ENCODE measurements at places on chromosomes 12 and 14.

DNA sequence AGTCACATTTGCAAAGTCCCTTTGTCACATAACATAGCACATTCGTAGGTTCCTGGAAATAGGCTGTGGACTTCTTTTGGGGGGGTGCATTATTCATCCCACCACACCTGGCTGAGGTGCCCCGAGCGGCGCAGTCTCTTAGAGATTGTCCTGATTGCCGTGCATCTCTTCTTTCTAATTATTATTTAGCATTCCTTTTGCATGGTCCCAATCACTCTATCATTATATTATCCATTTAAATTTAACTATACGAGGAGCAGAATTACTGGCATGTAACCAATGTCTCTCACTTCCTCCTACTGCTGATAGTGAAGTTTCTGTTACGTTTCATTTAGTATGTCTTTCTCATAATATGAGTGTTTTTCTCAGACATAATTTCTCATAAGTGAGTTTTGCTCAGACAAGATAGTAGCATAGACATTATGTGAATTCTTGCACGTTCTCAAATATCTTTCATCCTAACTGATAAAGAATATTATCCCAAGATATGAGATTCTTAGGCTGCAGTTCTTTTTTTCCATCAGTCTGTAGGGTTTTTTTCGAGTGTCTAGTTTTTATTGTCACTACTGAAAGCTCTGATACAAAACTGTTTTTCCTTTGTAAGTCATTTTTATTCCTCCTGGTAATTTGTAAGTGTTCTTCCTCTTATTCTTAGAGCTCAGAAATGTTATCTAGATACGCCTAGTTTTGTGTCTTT is 444.3 kb downstream of the NELL2 start:
- H3K4me1 ChIP-seq, result no peaks in the 10 kb centered on the region
- H3K27ac ChIP-seq, result no peak overlapping the region
- no peaks in the 10 kb centered on the region for H3K27me3 ChIP-seq
- no peak overlapping the region for H3K4me3 ChIP-seq

GRCh38 chr12:104319918-104320626 is 16.5 kb downstream of the EID3 start:
- no peak for DNase-seq
- peaks cover 72% of the 10 kb centered on the region for H3K36me3 ChIP-seq
- no peaks in the 10 kb centered on the region for H3K27me3 ChIP-seq
- no peak overlapping the region for H3K27ac ChIP-seq

DNA sequence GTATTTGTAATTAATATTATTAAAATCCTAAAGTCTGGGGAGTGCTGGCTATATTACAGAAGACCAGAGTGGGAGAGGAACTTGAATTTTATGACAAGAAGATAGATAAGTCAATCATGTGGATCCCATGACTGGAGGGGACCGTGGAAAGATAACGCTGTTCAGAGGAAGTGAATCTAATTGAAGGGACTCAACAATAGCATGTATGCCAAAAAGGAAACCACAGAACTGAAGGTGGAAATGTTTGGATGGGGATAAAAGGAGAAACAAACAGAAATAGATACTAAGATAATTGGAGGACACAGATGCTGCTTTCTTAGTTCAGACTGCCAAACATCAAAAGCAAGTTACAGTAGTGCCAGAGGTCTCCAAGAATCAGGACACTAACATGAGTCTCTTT is 21.1 kb downstream of the OR6J1 start:
- H3K27me3 ChIP-seq, result no peaks in the 10 kb centered on the region
- no peak for DNase-seq
- H3K4me3 ChIP-seq, result no peak overlapping the region
- H3K27ac ChIP-seq, result no peak overlapping the region
- H3K36me3 ChIP-seq, result no peaks in the 10 kb centered on the region
- no peaks in the 10 kb centered on the region for H3K4me1 ChIP-seq

DNA sequence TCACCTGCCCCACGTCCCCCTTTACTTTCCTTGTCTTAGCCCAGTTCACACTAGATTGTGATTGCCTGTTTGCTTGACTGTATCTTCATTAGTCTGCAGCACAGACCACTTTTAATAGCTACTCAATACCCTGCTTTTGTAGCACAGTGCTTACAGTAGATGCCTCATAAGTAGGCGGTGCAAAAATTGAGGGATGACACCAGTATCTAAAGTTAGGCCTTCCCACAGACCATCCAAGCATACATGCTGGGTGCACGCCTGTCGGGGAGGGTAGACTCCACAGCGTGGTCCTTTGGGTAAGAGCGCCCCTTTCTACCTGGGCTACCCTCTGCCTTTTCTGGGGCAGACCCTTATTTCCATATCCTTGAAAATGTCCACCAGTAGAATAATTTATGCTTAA is 140.8 kb downstream of the GCH1 start:
- peaks cover 30% of the 10 kb centered on the region for H3K4me1 ChIP-seq
- H3K27me3 ChIP-seq, result no peaks in the 10 kb centered on the region
- no peak overlapping the region for H3K4me3 ChIP-seq
- DNase-seq, result no peak
- peaks cover 61% of the 10 kb centered on the region for H3K36me3 ChIP-seq

DNA sequence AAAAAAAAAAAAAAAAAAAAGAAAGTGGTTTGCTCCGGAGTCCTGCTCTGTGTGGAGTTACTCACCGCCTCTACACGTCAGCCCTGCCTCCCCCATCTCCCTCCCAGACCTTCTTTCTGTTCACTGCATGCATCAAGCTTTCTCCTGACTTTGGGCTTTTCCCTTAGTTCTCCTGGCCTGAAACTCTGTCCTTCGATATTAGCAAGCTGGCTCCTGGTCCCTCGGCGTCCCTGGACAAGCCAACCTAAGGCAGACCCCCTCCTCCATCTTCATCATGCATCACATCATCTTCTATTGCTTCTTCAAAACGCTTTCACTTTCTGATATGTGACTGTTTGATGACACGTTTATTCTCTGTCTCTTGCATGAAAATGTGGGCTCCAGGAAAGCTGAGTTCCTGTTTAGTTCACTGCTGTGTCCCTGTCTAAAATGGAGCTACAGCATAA is 40.6 kb downstream of the SLC15A4 start:
- no peaks in the 10 kb centered on the region for H3K4me1 ChIP-seq
- no peaks in the 10 kb centered on the region for H3K36me3 ChIP-seq
- no peak for DNase-seq
- H3K4me3 ChIP-seq, result no peak overlapping the region
- no peak overlapping the region for H3K27ac ChIP-seq
- H3K27me3 ChIP-seq, result no peaks in the 10 kb centered on the region

- no peaks in the 10 kb centered on the region for H3K4me1 ChIP-seq
- no peaks in the 10 kb centered on the region for H3K27me3 ChIP-seq
- H3K36me3 ChIP-seq, result no peaks in the 10 kb centered on the region
- no peak overlapping the region for H3K4me3 ChIP-seq
- peak overlapping the region; percentile 26 for H3K27ac ChIP-seq
- DNase-seq, result no peak
These were observed 7.8 kb upstream of the DTD2 start for GRCh38 chr14:31465111-31465510.

GRCh38 chr14:50040401-50040775 is 76.0 kb downstream of the VCPKMT start:
- peaks cover 32% of the 10 kb centered on the region for H3K4me1 ChIP-seq
- peak overlapping the region; percentile 43 for H3K27ac ChIP-seq
- H3K36me3 ChIP-seq, result no peaks in the 10 kb centered on the region

GRCh38 chr14:99839696-99840095 is 46.5 kb downstream of the EML1 start:
- no peaks in the 10 kb centered on the region for H3K36me3 ChIP-seq
- H3K4me1 ChIP-seq, result no peaks in the 10 kb centered on the region
- H3K27ac ChIP-seq, result no peak overlapping the region
- H3K4me3 ChIP-seq, result no peak overlapping the region
- no peaks in the 10 kb centered on the region for H3K27me3 ChIP-seq
- no peak for DNase-seq

DNA sequence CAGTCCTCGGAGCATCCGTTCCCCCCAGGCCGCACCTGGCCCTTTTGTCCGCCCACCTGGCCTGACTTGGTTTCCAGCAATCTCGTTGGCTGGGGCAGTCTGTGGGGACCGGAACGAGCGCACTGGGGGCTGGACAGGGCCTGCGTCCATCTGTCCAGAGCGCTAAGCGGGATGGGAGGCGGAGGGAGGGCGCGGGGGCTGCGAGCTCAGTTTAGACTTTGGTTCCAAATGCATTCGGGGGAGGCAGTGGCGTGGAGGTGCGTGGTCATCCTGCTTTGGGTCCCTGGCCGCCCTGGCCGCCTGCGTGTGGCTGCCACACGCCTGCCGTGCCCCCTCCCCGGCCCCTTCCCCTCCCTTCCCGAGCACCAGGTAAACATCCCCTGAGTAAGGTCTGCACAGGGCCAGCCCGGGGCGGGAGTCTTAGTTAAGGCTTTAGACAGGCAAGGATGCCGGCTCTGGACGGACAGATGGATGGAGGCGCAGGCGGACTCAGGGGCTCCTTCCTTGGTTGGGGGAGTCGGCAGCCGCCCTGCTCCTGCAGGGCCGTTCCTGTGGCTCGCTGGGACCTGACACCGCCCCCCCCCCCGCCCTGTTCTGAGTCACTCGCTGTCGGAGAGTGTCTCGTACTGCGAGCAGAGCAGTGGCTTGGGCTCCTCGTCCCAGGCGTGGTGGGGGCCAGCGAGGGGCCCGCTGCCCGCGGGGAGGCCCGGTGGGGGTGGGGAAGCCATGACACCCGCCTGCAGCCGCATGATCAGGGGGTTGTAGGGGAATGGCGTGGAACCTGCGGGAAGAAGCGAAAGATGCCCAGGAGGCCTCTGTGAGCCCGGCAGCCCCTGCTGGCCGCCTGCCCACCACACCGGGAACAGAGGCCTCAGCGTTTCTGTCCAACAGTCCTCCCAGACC is 30.2 kb downstream of the RFLNA start:
- H3K27me3 ChIP-seq, result no peaks in the 10 kb centered on the region
- no peak for DNase-seq
- H3K4me1 ChIP-seq, result peaks cover 41% of the 10 kb centered on the region
- no peak overlapping the region for H3K4me3 ChIP-seq
- peaks cover 33% of the 10 kb centered on the region for H3K36me3 ChIP-seq

- H3K27me3 ChIP-seq, result no peaks in the 10 kb centered on the region
- DNase-seq, result no peak
- no peak overlapping the region for H3K27ac ChIP-seq
- no peaks in the 10 kb centered on the region for H3K4me1 ChIP-seq
- H3K4me3 ChIP-seq, result no peak overlapping the region
These were observed 37.6 kb downstream of the ATG14 start for GRCh38 chr14:55373784-55374705.

- no peak for DNase-seq
- H3K36me3 ChIP-seq, result no peaks in the 10 kb centered on the region
- H3K27me3 ChIP-seq, result peaks cover 5% of the 10 kb centered on the region
- no peaks in the 10 kb centered on the region for H3K4me1 ChIP-seq
- H3K27ac ChIP-seq, result no peak overlapping the region
These were observed 61.7 kb upstream of the VRK1 start for GRCh38 chr14:96735526-96735925.

DNA sequence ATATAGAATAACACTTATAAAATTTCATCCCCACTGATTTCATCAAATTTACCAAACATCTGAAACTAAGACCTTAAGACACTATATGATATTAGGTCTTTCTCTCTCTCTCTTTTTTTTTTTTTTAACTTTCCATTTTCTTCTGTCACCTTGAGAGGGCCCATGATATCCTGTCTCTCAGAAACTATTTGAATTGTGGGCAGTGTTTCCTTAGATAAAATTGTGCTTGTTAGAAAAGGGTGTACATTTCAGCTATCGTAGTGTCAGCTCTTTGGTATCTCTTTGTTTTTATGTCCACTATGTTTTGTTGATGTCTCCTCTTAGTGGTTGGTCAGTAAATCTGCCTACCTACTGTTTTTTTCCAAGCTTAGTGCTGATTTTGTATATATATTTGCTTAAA is 23.8 kb downstream of the DNM1L start:
- no peak overlapping the region for H3K27ac ChIP-seq
- H3K4me1 ChIP-seq, result no peaks in the 10 kb centered on the region
- H3K36me3 ChIP-seq, result no peaks in the 10 kb centered on the region
- no peak for DNase-seq
- H3K4me3 ChIP-seq, result no peak overlapping the region
- no peaks in the 10 kb centered on the region for H3K27me3 ChIP-seq

- DNase-seq, result no peak
- H3K27me3 ChIP-seq, result no peaks in the 10 kb centered on the region
- no peak overlapping the region for H3K27ac ChIP-seq
- H3K36me3 ChIP-seq, result no peaks in the 10 kb centered on the region
- H3K4me1 ChIP-seq, result peaks cover 16% of the 10 kb centered on the region
These were observed 30.8 kb upstream of the IFNG start for GRCh38 chr12:68190301-68190700.

DNA sequence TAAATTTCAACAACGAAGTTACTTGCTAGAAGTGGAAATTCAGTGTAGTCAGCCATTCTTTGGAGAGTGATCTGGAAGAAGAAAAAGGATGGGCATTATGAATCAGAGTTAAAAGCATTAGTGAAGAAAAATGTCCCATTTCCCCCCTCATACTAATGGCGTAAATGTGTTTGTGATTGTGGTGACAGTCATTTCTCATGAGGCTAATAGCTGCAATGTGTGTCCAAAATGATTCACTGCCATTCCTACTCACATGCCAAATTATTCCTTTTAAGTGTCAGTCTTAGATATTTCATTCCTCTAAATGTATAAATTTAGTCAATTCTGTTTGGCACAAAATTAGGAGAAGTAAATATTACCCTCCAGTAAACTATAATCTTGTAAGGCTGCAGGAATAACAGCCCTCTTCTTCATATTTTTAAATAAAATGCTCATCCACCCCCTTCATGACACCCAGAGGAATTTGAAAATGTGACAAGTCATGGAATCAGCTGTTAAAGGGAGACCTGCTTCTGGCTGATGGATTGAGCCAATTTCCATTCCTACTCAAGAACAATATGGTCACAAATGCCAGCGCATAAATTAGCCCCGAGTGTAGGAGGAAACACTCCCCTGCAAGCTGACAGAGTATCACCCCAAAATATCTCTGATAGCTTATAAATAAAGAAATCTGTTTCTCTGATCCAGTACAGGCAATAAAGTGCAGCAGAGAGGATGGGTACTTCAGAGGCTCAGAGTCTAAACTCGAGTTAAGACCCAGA is 912.3 kb upstream of the SEL1L start:
- H3K36me3 ChIP-seq, result no peaks in the 10 kb centered on the region
- H3K27ac ChIP-seq, result no peak overlapping the region
- DNase-seq, result no peak
- H3K4me1 ChIP-seq, result no peaks in the 10 kb centered on the region

DNA sequence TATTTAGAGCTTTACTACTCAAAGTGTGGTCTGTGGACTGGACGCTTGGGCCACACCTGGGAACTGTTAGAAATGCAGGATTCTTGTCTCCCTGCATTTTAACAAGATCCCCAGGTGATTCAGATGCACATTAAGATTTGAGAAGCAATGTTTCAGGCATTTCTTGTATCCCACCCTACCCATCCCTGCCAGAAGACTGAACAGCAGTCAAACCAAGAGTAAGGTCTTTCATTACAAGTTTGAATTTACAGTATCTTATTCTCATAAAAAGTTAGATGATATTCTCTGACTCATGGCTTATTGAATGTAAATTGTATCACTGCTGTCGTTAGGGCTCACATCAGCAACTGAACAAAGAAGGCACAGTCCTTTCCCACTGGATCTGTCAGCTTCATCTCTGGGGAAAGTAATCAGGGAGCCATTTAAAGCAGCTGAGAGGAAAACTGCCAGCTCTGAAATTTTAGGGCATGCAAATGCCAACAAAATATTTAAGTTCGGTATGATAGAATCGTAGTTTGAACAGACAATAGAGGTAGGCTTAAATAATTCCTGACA is 141.1 kb downstream of the AKAP6 start:
- DNase-seq, result no peak
- no peaks in the 10 kb centered on the region for H3K36me3 ChIP-seq
- H3K4me3 ChIP-seq, result no peak overlapping the region
- no peaks in the 10 kb centered on the region for H3K27me3 ChIP-seq
- peaks cover 67% of the 10 kb centered on the region for H3K4me1 ChIP-seq

GRCh38 chr12:52205612-52206303 is 13.9 kb upstream of the KRT80 start:
- H3K36me3 ChIP-seq, result no peaks in the 10 kb centered on the region
- DNase-seq, result no peak
- peaks cover 19% of the 10 kb centered on the region for H3K4me1 ChIP-seq
- no peak overlapping the region for H3K27ac ChIP-seq
